ENCODE measurements at places on chromosomes 12 and 14. TPM values are rescaled to one million over a fixed set of nuclear protein-coding genes. Genes with fewer than 3 reads are reported as not detected.
A peak's percentile ranks its signal among the peaks of the same experiment; 100 is the strongest.

The RBM19 gene
- total RNA-seq = 20.8 TPM

The TCL1A gene
- total RNA-seq = not detected

The KRT77 gene
- total RNA-seq = not detected

The TAS2R46 gene
- total RNA-seq = 2.3 TPM

The CLECL1 gene
- total RNA-seq = not detected

The SMOC1 gene
- 12.8 TPM for total RNA-seq

The CPNE8 gene
- not detected for total RNA-seq

The TAS2R50 gene
- total RNA-seq = 2.3 TPM

The PLXNC1 gene
- 0.05 TPM for total RNA-seq

DNA sequence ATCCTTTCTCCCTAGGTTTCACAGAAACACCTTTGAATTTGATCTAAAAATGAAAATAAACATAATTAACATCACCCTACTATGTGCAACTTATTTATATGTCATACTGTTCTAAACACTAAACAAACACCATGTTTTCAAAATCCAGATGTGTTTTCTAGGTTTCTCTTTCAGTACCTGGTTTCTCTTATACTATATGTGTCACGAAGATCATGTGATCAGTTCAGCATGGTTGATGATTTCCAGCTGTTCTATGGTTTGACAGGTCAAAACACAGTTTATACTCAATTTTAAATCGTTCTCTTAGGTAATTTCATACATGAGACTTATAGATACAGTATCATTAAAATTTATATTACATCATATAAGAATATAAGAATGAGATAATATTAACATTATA lies 373.1 kb downstream of the SOX5 start:
- DNase-seq = no peak

GRCh38 chr12:106801830-106802533 lies 27.5 kb downstream of the RIC8B start:
- DNase-seq = no peak

DNA sequence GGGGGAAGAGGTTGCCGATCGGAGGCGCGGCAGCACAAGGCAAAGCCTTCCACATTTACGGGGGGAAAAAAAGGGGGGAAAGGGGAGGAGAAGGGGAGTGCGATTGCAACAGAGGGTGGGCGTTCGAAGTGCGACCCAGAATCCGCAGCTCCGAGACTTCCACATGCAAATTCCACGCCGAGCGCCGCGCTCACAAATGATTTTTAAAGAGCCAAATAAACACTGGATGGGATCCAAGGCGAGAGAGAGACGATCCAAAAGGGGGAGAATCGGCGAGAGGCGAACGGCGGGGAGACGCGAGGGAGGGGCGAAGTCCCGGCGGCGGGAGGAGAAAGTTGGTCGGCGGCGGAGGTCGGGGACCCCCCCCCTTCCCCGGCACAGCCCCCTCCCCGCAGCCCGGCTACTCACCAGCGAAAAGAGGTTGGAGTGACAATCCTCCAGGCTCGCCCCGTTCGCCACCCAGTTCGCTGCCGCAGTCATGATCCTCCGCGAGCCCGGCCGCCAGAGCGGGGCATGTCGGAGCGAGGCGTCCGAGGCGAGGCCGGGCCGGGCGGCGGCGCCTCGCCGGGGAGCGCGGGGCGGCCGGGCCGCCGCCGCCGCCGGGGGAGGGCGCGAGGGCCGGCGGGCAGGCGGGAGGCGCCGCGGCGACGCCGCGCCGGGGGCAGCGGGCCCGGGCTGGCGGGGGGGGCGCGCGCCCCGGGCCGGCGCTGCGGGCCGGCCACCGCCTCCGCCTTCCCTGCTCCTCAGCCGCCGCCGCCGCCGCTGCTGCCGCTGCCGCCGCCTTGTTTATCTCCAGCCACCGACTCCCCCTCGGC lies 634 bp downstream of the MED13L start:
- DNase-seq = peak; percentile 62

DNA sequence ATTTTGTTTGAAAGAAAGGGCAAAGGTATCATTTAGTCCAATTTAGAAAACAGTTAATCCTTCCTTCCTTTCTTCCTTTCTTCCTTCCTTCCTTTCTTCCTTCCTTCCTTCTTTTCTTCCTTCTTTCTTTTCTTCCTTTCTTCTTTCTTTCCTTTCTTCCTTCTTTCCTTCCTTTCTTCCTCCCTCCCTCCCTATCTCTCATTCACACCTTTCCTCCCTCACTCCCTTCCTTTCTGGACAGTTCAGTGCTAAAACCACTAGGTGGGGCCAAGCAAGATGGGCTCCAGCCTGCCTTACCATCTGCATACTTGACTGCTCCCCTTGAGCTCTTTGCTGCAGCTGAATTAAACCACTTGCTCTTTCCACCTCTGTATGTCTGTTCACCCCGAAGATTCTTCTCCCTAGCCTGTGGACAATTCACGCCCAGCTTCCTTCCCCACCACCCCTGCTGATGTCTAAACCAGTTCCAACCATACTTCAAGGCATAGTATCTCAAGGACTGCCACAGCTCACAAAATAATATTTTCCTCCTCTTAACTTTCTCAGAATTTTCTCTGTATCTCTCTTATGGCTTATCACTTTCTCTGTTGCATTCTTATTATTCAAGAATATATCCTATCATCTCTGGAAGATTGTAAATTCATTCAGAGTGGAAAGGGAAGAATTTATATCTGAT lies 78.0 kb downstream of the DBX2 start:
- peak; percentile 53 for DNase-seq

DNA sequence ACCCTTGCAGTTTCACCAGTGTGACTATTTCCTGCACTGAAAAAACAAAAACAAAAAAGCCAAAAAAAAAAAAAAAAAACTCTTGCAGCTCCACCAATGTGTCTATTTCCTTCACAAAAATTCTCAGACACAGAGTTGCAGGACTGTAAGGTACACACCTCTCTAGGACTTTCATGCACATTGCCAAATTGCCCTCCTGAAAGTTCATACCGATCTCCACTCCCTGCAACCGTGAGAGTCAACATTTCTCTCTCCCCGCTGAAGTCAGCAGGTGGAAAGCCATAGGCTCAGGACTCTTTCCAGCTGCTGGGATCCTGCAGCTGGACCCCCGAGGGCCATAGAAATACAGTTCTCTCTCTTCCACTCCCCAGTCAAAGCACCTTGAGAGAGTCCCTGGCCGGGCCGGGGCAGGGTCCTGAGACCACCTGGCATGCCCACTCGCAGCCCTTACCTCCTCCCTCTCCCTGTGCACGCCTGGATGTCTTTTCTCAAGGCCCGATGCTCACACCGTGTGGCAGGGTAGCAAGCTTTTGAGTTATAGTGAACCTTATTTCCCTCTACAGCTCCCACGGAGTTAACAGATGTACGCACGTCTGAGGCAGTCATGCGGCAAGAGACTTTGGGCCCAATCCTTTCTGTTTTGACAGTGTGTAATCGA lies 23.6 kb downstream of the MMAB start:
- DNase-seq = no peak

DNA sequence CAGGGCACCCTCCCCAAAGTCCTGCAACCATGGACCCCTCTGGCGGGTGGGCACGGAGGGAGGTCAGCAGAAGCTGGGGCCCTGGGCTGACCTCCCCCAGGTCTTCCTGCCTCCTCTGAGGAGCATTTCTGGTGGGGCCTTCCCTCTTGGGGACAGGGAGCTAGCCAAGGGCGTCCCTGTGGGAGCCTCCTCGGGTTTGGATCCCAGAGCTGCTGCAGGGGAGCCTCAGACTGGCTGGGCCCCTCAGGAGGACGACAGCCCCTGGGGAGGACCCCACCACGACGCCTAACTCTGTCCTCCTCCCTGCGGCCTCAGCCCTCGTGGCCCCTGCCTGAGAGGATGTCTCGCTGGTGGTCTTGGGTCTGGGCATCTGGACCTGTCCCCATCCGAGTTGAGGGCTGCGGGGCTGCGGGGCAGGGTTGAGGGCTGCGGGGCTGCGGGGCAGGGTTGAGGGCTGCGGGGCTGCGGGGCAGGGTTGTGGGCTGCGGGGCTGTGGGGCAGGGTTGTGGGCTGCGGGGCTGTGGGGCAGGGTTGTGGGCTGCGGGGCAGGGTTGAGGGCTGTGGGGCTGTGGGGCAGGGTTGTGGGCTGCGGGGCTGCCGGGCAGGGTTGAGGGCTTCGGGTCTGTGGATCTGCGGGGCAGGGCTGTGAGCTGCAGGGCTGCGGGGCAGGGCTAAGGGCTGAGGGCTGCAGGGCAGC lies 37.4 kb downstream of the FBRSL1 start:
- no peak for DNase-seq

- no peak for DNase-seq
These were observed 268 bp downstream of the NDUFB1 start for GRCh38 chr14:92121207-92121669.

DNA sequence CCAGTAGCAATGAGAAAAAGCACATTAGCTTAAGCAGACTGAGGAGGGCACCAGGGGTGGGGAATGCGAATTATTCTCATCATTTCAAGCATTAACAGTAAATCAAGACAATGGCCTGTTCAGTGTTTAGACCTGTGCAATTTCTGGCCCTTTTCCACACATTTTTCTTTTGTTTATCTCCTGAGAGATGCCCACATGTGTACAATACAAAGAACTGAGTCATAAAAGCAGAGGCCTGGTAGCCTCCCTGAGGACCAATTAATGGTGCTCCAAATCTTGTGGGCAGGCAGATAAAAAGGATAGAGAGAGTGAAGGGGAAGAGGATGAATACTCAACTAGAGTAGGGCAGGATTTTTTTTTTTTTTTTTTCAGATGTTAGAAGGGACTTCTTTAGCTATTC lies 480.8 kb downstream of the RERGL start:
- DNase-seq = peak; percentile 10

DNA sequence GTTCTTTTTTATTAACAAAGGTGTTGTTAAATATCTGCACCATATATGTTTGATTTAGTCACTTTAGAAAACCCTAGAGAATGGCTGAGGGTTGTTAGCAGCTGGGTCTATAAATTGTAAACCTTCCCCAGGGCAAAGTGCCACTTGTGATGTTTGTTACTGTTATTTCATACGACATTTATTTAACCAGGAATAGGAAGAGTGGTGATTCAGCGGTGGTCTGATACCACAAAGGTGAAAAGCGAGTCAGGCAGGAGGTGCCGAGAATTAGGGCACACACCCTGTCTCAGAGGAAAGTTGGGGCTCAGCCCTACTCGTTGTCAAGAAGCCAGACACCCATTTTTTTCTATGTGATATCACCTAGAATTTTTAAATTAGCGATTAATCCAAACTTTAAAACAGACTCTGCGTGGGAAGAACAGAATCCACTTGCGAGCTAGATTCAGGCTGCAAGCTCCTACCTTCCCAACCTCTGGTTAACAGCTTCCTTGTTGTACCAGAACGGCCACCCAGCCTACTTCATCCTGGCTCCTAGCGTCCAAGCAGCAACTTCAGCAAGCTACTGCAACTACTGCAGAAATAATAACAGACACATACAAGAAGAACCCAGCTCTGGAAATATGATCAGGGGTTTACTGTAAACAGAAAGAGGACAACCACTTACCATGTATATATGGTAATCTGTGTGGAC lies 126.7 kb downstream of the TMEM132D start:
- no peak for DNase-seq

- DNase-seq = no peak
These were observed 148.2 kb upstream of the LMNTD1 start for GRCh38 chr12:25701290-25701689.

DNA sequence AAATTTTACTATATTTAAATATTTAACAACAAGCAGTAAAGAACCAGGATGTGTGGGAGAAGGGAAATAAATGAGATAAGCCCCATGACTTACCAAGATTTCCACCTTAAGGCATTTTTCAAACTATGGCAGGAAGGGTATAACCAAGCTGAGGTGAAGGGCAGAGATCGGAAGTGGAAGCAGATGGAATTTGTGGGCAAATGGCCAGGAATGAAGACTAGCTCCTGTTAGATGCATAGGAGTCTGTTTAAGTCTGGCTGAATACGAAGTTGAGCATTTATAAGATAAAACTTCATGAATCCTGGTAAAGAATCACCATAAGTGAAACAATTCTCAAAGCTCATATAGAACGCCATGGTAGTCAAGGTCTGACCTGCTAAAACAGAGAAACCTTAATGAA lies 163.5 kb downstream of the DIO2 start:
- DNase-seq = peak; percentile 48

GRCh38 chr14:44954750-44955149 lies 7.0 kb downstream of the KLHL28 start:
- DNase-seq = no peak

- DNase-seq = no peak
These were observed 1.0 kb downstream of the BLTP3B start for GRCh38 chr12:100141666-100141997.

GRCh38 chr14:21307637-21308036 lies 27.8 kb downstream of the RPGRIP1 start:
- DNase-seq = no peak

- no peak for DNase-seq
These were observed 190.2 kb downstream of the TBX5 start for GRCh38 chr12:114215746-114216145.

DNA sequence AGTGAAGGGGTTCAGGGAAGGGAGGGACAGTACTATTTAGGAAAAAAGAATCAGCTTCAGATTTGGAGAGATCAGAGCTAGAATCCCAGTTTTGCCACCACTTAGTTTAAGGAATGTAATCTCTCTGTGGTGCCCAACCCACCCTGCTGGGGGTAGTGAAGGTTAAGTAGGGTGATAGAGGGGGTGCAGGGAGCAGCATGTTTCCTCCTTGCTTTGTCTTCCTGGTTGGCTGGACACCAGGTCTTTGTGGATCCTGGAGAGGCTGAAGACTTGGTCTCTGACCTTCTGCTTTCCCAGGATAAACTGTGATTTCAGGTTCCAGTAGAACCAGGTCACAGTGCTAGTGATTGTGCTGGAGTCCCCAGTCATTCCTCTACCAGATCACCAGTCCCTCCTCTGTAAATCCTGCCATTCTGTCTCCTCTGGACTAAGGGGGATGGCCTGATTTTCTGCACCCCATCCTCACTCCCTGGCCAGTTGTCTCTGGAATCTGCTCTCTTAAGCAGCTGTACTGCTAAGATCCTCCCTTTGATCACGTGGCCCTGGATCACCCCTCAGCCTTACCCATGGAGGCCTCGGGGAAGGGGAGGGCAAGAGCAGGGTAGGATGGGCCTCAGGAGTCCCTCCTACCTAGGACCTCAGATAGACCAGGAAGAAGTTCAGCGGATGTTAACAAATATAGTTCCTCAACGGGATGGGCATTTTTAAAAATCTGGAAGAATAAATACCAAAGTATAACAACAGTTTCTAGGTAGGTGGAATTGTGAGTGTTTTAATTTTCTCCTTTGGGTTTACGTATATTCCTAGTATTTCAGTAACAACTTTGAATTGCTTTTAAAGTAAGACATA lies 3.1 kb downstream of the MAP3K12 start:
- peak; percentile 90 for DNase-seq

- DNase-seq = no peak
These were observed 117.7 kb downstream of the PRKCH start for GRCh38 chr14:61438860-61439765.

DNA sequence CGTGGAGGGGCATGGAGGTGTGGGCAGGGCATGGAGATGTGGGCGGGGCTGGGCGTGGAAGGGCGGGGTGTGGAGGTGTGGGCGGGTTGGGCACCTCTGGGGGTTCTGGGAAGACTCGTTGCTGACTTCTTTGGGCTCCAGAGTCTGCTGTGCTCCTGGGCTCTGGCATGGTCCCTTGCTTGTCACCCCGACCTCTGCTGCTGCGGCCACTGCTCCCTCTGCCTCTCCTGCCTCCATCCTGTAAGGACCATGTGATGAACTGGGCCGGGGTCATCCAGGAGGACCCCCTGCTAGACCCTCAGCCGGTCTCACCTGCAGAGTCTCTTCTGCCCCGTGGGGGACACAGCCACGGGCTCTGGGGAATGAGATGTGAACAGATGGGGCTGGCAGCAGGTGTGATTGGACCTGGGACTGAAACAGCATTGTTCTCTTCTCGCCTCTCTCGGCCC lies 15.3 kb downstream of the NOC4L start:
- DNase-seq = no peak

- DNase-seq = no peak
These were observed 25.2 kb downstream of the POLE start for GRCh38 chr12:132661972-132662371.

GRCh38 chr14:89219051-89219450 lies 198.0 kb downstream of the FOXN3 start:
- DNase-seq = no peak

Data from SJCRH30 (cell line).